Activated T-helper 9 cell treated with anti-CD3 and anti-CD28 coated beads, Interleukin-2, amount 50 U/mL, for 16 hours (primary cell): ENCODE measurements at places on chromosomes 7 and 10.

DNA sequence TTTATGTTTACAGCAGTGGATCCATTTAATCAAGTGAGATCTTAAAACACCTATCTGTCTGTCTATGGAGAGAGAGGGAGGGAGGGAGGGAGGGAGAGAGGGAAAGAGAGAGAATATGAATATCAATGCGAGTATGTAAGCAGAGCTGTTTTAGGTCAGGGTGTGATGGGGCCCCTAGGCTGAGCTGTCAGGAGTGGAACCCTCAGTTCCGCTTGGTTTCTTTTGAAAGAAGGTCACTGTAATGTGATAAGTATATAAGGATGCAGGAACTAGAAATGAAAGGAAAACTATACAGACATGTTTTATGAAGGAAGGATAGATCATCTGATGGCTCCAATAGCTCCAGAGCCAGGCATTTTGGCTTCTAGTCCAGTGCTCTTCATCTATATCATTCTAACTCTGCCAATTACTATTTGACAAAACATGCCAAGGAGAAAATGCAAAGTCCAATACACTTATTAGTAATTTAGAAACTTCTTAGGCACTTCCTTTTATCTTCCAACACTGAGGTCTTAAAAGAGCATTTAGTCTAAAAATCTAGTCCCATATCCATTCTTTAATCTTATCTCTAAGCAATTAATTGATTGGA, 70.3 kb downstream of the NRCAM start:
- no peak for DNase-seq

GRCh38 chr7:13898957-13899670, 90.4 kb downstream of the ETV1 start:
- DNase-seq = no peak

- no peak for DNase-seq
Observed at GRCh38 chr7:105797652-105798051, 78.7 kb downstream of the ATXN7L1 start.

- DNase-seq = no peak
Observed at GRCh38 chr7:146670532-146670931, 553.9 kb downstream of the CNTNAP2 start.

DNA sequence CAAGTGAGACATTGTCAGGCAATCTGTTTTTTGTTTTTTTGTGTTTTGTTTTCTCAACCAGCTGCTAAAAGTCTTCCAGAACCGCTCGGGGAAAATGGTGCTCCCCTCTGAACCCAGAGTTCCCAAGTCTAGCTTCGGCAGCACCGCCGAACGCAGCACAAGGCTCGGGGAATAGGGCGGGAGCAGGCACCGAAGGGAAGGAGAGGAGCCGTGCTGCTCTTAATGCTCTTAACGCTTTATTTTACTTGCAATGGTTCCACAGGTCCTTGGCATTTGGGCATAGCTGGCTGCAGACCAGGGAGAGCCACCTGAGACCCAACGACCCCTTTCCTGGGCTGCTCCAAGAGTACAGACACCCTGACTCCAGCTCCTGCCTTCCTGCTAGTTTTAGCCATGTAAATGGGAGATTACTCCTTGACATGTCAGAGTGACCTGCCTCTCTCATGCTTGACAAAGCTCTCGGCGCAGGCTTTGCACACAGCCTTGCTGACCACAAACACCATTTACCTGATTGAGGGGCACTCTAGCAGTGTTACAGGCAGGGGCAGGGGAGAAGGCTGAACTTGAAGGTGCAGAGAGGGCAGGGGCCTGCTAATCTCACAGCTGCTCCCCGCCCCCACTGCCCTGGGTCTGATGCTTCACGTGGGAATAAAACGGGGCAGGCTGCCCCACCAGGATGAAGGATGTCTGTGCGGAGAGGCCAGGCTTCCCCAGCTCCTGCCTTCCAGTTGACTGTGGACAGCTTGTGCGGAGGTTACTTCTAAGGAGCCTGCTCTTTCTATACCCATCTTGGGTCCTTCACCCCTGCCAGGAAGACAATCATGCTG, 58.6 kb upstream of the EFCAB10 start:
- DNase-seq = no peak

DNA sequence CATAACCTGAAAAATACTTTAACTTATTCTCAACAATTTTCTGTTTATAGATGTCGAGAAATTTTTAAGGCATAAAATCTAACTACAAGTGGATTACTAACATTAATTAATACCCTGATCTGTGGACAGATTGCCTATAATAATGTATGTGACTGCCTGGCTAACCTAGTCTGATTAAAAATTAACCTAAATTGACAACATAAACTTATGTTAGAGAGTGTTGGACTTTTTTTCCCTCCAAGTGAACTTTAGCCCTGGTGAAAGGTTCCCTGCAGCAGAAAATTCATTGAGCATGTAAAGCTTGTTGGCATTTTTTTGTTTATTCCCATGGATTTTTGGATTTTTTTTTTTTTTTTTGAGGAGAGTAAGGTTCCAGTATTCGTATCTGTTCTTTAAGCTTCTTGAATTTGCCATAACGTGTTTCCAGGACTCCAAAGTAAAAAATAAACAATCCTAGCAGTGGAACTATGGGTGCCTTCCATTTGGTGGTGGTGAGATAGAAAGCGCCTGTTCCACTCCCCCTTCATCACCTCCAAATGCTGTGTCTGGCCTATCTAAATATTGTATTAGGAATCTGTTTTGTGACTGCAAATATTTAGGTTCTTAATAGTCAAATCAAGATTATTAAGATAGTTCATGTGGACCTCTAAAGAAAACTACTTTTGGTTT, 36.1 kb downstream of the NET1 start:
- no peak for DNase-seq

- no peak for DNase-seq
Observed at GRCh38 chr7:102849538-102849937, 63.3 kb upstream of the LRRC17 start.

- DNase-seq = no peak
Observed at GRCh38 chr10:121307411-121307980, 290.7 kb downstream of the FGFR2 start.

GRCh38 chr10:71753091-71753959, 20.0 kb downstream of the VSIR start:
- DNase-seq = no peak

DNA sequence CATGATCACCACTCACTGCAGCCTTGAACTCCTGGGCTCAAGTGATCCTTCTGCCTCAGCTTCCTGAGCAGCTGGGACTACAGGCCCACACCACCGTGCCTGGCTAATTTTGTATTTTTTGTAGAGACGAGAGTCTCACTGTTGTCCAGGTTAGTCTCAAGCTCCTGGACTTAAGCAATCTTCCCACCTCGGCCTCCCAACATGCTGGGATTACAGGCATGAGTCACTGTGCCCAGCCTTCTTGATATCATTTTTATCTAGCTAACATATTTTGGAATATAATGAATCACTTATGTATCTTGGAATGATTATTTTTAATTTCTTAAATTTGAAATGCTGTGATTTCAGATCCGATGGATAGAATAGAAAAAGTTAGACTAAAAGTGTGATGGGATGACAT, 18.4 kb downstream of the ARL4A start:
- DNase-seq = no peak

DNA sequence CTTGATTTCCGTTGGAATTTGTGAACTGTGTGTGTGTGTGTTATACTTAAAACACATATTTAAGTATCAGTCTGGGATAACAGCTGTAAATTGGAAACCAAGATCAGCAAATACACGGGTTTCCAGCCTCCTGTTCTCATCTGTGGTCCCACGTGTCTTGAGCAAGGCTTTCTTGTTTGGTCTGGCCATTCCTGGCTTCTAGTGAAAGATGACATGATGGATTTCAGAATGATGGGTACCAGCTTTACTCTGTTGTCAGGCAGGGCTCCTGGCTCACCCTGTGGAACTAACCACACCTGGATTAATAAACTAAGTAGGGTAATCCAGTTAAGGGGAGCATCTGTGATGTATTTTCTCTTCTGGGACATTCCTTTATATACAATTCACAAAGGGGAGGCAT, 346.2 kb upstream of the AOAH start:
- no peak for DNase-seq

GRCh38 chr10:89563861-89564478, 28.6 kb upstream of the SLC16A12 start:
- DNase-seq = no peak

GRCh38 chr7:4479367-4480039, 202.6 kb upstream of the FOXK1 start:
- no peak for DNase-seq

- no peak for DNase-seq
Observed at GRCh38 chr10:28250782-28251181, 52.1 kb downstream of the MPP7 start.

DNA sequence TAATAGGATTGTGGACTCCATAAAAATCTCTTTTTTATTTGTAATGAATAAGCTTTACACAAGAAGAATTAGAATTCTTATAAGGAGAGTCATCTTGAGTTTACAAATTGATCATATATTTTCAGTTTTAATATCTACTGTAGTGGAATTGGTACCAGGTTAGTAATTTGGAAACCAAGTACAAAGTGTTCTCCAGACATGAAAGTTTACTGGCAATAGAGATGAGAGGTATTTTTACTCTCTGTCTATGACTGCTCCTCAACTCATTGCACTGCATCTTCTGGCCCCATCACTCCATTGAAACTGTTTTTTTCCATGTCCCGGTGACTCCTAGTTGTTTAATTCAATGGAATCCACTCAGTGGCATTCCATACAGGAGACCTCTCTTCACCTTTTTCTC, 164.5 kb upstream of the SMIM30 start:
- DNase-seq = no peak

DNA sequence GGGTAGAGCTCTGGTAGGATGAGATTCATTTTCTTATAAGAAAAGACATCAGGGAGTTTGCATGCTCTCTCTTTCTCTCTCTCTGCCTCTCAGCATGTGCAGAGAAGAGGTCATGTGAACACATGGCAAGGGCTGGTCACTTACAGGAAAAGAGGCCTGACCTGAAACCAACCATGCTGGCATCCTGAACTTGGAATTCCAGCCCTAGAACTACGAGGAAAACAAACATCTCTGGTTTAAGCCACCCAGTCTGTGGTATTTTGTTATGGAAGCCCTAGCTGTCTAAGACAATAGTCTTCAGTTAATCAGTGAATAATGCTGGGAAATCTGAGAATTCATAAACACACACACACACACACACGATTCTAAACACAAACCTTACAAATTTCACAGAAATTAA, 1104.2 kb upstream of the LRRN3 start:
- no peak for DNase-seq

DNA sequence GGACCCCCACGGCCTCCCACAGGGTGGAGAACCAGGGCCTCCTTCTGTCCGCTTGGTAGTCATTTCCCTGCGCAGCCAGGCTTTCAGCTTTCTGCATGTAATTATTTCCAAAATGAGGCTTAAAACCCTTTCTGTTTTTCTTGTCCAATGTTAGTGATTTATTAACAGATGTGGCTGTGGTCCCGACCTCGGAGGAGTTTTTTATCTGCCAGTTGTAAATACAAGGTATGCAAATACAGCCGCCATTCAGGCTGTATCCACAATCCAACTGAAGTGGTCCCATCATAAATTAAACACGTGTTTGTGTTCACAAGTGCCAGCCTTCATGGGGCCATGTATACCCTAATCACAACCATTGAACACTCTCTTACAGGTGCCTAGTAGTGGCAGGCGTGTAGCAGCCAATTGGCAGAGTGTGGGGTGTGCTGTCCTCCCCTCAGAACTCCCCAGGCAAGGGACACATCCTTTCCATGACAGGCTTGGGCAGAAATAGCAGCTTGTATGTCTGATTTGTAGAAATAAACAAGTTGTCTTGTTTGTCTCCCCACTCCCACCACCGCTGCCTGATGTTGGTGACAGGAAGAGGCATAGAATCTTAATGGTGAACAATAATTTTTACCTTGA, 251.3 kb upstream of the MKI67 start:
- no peak for DNase-seq

DNA sequence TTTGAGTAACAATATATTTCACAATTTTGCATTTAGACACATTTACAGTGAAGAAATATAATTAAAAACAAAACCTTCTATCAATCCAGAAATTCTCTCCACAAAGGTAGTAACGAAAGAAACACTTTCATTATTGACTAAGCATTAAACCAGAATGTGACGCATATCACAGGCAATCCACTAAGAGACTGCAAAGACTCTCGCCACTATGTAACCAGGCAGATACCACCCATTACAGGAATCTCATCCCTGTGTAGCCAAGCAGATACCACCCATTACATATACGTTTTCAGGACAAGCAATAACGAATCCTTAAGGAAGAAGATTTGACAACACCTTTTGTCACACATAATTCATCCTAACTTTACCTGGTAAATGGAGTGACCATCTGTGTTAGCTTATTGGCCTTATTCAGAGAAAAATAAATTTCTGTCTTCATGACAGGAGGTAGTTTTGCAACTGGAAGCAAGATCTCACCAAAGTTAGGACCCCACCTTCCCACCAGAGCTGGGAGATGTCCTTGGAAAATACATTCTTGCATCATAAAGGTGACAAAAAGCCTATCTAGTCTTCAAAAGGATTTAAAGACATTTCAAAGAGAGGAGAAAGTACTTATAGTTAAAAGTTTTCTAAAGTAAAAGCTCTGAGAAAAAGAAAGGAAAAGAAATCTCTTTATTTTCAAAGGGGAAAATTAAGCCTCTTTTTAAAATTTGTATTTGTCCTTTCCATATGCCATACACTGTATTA, 30.8 kb downstream of the LRRC17 start:
- no peak for DNase-seq

DNA sequence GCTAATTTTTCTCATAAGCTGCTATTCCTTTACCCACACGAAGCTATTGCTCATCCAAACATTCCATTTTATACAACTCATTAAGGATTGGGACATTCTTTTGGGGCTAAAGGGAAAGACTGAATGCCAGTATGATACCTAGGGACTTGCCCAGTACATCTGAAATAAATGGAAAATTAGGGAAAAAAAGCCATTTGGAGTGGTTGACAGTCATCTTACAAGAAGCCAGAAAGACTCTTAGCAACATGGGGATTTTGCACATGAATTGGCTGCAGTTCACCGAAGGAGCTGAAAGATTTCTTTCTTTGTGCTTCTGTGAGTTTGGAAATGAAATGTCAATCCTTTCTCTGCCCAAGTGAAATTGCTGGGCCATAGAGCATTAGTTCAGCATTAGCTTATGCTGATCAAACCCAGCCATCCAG, 43.3 kb upstream of the MTURN start:
- DNase-seq = no peak

- DNase-seq = no peak
Observed at GRCh38 chr7:25864943-25865751, 286.9 kb upstream of the NFE2L3 start.

- no peak for DNase-seq
Observed at GRCh38 chr7:69260023-69260422, 338.3 kb upstream of the AUTS2 start.

DNA sequence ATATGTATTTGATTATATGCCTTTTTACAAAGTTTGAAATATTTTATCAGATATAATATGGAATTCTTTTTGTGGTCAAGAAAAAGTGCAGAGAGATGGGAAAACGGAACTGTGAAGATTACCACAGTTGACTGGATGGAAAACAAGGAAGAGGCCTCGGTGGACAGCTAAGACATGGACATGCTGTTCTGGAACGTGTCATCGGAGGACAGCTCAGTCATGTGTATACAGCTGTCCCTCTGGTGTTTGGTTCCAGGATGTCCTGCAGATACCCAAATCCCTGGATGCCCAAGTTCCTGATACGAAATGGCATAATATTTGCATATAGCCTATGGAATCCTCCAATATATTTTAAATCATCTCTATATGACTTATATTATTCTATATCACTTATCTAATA, 49.4 kb downstream of the TRIL start:
- no peak for DNase-seq
